ENCODE measurements at places on chromosomes 5 and 9. TPM values are rescaled to one million over a fixed set of nuclear protein-coding genes. Genes with fewer than 3 reads are reported as not detected.

GRCh38 chr5:115583474-115583873, 18.8 kb downstream of the TICAM2 start:
- peak; percentile 88 for DNase-seq

DNA sequence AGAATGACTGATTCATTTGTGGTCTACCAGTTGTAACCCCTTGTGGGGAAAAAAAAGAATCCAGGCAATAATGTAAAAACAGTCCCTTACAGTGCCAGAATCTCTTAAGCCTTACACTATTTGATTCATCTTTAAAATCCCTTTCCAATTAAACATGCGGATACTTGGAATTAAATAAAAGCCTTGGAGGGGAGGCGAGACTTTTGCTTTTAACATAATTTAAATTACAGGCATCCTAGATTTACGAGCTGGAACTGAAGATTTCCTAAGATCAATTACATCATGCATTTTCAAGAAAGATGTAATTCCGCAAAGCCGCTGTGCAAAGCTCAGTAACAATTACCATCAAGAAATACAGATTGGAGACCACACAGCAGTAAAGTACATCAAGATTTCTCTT, 370.2 kb downstream of the MTRR start:
- DNase-seq, result no peak

- DNase-seq, result no peak
Observed at GRCh38 chr9:93297659-93298497, 113.9 kb downstream of the WNK2 start.

PDLIM4 gene
- total RNA-seq, result not detected

DNA sequence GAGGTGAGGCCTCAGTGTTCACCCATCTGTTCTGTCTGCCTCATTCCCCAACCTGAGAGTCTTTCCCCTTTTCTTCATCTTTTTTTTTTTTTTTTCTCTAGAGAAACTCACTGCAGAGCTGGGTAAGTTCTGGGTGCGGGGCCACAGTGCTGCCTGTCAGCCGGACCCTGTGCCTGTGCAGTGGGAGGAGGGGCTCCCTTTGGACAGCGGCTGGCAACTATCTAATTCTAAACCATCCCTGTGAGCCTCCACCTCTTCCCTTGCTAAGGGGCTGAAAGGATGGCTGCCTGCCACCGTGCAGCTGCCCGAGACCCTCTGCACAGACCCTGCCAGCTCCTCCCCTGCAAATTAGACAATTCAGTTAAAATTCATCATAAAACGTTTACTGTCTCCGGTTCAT, 14.1 kb downstream of the BTNL9 start:
- DNase-seq, result no peak

GRCh38 chr5:173420108-173420507, 91.9 kb upstream of the STC2 start:
- no peak for DNase-seq

TAF1L gene
- total RNA-seq, result 0.02 TPM

FRRS1L gene
- total RNA-seq, result not detected

GRCh38 chr9:75432888-75433287, 344.6 kb downstream of the OSTF1 start:
- DNase-seq, result no peak

DNA sequence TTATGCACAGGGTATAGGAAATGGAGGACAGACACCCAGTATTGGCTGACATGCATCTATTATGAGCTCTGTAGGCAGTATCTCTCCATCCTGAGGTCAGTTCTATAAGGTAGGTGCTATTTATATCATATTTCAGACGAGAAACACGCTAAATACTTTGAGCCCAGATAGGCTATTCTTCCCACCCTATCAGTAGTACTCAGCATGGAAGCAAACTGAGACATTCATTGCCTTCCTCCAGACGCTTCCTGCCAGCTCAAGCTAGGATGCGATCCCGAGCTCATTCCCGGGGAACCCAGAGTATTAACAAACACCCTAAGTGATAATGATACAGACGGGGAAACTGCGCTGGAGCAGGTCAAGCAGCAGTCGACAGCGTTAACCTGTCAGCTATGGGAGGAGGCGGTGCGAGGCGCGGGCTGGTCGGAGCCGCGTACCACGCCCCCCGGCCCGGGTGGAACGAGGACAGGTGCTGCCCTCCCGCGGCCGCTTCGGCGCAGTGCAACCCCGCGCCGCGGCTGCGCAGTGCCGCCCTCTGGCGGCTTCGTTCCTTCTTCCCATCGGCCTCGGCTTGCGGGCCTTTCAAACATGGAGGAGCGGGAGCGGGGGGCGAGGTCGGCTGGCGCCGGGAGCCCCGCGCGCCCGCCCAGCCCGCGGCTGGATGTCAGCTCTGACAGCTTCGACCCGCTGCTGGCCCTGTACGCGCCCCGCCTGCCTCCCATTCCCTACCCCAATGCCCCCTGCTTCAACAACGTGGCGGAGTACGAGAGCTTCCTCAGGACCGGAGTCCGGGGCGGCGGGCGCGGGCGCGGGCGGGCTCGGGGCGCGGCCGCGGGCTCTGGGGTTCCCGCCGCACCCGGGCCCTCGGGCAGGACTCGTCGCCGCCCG, at the start of gene LSM11:
Gene LSM11, plus strand, starts transcription at position 550 of the 888 bp plus-strand sequence. Its CDS starts 39 bp downstream, at position 589.
- DNase-seq, result peak; percentile 76

DNA sequence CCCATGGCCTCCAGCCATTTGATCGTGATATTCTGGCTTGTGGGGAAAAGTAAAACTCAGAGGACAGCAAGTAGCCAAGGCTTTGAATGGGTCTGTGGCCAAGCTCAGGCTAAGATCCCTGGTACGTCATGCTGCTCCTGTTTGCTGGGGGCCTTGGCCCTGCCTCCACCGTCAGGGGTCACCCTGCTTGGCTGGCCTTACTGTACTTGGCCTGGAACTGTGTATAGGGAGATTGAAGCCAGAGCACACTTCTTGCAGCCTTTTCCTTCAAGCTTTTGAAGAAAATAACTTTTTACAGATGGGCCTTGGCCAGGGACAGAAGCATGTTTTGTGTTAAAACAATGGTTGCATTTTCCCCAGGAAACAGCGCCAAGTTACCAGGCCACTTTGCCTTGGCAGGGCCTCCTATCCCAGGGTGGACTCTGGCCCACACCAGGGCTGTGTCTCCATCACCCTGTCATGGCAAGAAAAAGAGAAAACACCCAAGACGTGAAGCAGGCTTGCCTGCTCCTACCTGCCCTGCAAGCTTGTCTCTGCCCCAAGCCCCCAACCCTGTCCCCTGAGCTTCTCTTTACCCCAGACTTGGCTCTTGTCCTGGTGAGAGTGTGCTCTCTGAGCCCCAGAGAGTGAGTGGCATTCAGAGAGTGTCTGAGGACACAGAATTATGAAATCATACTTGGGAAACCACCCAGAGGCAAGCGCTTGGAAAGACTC, 286.9 kb downstream of the GADD45G start:
- no peak for DNase-seq

DNA sequence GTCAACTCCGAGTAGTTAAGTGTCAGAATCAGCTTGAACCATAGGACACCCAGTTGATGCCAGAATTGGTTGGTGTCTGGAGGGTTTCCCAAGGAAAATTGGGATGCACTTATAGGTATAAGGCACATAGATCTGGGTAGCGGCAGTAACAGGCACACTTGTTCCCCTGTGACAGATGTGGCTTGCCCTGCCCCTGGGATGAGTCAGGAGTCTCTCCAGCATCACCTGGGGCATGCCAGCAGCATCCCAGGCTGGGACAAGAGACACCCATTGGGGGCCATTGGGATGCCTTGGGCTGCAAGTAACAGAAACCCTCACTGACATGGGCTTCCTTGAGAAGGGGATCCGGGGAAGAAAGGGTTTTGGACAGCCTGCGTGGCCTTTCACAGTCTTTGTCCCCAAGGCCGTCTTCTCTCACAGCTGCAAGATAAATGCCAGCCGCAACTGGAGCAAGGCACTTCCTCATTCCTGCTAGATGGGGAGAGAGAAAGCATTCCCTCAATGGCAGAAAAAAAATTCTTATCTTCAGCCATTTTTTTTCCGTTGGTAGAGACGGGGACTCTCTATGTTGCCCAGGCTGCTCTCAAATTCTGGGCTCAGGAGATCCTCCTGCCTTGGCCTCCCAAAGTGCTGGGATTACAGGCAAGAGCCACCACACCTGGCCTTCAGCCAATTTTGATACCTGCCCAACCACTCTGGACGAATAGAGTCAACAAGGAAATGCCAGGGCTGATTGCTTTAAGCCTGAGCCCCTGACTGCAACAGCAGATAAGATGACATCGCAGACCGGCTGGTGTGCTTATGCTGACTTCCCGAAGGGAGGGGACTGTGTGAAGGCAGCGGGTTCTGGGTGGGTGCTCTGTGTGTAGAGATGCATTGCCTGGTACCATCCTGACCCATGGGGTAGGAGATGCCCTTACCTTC, 13.3 kb upstream of the RNF130 start:
- no peak for DNase-seq

- no peak for DNase-seq
Observed at GRCh38 chr9:426976-427375, 212.3 kb downstream of the DOCK8 start.

GRCh38 chr5:58011301-58011700, 448.6 kb downstream of the PLK2 start:
- DNase-seq, result no peak

- no peak for DNase-seq
Observed at GRCh38 chr5:152288917-152289595, 116.0 kb downstream of the NMUR2 start.

GRCh38 chr5:141003791-141004611, 37.7 kb downstream of the PCDHAC2 start:
- DNase-seq, result peak; percentile 88

JADE2 gene
- total RNA-seq, result 20.7 TPM

DNA sequence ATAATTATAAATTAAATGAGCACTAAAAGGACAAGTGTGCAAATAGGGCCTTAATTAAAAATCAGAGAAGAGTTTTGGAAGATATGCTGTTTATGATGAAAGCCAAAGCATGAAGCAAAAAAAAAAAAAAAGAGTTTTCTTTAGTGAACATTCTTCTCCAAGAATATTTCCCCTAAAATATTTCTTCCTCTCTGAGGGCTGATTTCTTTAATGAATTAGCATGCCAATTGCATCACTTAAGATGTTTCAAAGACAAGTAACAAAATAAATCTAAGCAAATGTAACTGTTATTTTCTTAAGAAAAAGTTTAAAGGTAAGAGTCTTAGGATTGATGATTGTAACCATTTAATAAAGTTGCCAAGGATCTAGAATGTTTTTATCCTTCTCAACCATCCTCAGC, 81.6 kb upstream of the MPDZ start:
- DNase-seq, result no peak

DNA sequence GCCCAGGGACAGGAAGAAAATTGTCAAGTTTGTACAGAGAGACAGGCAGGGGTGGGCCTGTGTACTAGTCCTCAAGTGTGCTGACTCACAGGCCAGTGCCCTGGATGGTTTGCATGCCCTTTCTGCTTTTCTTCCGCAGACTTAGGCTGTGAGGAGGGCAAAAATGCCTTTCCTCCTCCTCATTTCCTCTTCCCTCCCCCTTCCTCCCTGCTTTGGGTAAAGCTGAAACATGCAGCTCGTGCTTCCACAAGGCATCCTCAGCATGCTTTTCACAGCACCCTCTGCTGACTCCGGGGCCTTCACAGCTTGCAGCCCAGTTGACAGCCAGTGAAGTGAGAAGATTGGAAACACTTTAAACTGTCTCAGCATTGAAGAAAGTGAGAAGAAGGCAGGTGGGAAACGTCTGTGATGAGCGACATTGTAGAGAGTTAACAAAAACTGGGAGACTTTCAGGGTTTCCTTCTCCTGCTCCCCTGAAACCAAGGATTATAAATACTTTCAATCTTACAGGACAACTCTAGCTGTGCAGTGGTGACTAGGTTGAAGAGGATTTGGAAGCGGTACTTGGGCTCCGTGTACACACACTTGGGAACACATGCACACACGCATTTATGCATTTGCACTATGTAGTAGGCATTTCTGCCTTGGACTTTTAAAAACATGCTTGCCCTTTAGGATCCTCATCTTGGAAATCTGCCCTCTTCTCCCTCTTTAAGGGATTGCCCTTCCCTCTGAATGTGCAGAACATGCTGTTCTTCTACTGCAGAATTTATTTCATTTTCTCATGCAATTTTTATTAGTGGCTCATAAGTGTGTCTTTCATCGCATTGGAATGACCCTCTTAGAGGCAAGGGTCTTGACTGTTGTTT, 138.8 kb downstream of the GRIA1 start:
- peak; percentile 99 for DNase-seq

GRCh38 chr5:180347702-180348101, 5.4 kb downstream of the GFPT2 start:
- no peak for DNase-seq

GRCh38 chr5:135814316-135814715, 20.1 kb upstream of the SLC25A48 start:
- peak; percentile 5 for DNase-seq

DNA sequence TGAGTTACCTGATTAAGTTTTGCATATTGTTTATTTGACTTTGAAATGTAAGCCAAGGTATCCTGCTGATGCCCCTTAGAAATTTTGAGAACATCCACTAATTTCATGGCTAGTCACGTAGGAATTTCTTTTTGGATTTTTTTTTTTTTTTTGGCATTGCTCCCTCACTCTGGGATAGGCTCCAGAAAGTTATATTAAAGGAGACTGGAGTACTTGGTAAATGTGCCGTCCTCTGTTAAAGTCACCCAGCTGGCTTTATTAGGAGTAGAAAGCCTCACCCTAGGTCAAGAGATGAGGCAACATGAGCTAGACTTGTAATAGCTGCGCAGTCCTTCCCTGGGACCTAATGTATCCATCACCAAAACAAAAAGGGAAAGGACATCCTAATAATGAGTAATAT, 3.1 kb downstream of the KCTD16 start:
- no peak for DNase-seq

- DNase-seq, result no peak
Observed at GRCh38 chr5:149679876-149680809, 50.0 kb upstream of the PPARGC1B start.
